Midbrain (tissue), 1 donor: ENCODE measurements at places on chromosomes 6 and 20.

GRCh38 chr6:15063253-15063853 is 182.5 kb upstream of the JARID2 start:
- no peak for DNase-seq

GRCh38 chr6:166907373-166907841 is 48.9 kb downstream of the RNASET2 start:
- no peak for DNase-seq

DNA sequence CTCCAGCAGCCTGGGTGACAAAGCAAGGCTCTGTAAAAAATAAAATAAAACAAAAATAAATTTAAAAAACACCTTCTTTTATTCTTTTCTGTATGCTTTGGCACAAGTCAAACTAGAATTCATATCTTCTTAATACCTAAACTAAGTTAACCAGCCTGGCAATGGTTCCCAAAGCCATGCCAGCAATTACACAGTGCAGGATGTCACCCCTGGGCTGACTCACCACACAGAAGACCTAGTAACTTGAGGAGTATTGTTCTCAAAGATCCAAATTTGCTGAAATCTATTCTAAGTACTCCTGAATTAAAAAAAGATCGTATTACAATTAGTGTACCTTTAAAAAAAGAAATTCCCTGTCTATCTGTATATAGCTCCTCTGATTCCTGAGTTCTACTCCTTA is 162.7 kb upstream of the SGK1 start:
- DNase-seq = no peak

DNA sequence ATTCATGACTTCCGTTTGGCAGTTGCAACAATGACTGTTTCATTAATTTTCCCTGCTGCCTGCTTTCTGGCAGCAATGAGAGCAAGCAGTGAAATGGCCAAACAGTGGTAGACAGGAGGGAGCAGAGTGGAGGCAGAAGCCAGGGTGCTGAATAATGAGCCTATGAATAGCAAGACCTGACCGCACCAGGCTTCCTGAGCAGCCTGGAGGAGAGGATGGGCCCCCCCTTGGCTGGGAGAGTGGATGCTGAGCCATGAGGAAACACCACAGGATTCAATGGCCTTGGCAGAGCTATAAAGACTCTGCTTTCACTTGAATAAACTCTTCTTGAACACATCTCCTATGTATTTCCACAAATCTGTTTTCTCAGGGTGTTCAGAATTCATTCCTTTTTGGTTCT is 68.1 kb upstream of the SNRPB2 start:
- peak; percentile 56 for DNase-seq

DNA sequence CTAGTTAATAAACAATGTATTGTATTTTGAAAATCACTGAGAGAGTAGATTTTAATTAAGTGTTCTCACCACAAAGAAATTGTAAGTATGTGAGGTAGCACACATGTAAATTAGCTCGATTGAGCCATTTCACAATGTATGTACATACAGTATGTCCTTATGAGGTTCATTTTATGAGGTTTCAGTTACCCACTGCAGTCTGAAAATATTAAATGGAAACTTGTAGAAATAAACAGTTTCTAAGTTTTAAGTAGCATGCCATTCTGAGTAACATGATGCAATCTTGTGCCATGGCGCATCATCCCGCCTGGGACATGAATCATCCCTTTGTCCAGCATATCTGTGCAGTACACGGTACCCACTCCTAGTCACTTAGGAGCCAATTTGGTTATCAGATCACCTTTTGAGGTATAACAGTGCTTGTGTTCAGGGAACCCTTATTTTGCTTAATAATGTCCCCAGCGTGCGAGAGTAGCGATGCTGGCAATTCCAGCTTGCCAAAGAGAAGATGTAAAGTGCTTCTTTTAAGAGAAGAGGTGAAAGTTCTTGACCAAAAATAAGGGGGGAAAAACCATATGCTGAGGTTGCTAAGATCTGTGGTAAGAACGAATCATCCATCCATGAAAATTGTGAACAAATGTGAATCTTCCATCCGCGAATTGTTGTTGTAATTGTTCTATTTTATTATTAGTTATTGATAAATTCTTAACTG is 64.7 kb downstream of the KCNS1 start:
- DNase-seq = no peak

GRCh38 chr20:61819574-61819846 is 246.2 kb downstream of the TAF4 start:
- DNase-seq = no peak
